SJCRH30 (cell line): ENCODE measurements at places on chromosomes 1 and 21.
A peak's percentile ranks its signal among the peaks of the same experiment; 100 is the strongest.

GRCh38 chr1:171576144-171576543 lies 45.9 kb upstream of the MYOCOS start:
- DNase-seq: no peak

- DNase-seq: no peak
Measured at GRCh38 chr1:7684132-7684531, 87.0 kb upstream of the VAMP3 start.

- DNase-seq: no peak
Measured at GRCh38 chr1:161273402-161273801, 14.9 kb downstream of the PCP4L1 start.

DNA sequence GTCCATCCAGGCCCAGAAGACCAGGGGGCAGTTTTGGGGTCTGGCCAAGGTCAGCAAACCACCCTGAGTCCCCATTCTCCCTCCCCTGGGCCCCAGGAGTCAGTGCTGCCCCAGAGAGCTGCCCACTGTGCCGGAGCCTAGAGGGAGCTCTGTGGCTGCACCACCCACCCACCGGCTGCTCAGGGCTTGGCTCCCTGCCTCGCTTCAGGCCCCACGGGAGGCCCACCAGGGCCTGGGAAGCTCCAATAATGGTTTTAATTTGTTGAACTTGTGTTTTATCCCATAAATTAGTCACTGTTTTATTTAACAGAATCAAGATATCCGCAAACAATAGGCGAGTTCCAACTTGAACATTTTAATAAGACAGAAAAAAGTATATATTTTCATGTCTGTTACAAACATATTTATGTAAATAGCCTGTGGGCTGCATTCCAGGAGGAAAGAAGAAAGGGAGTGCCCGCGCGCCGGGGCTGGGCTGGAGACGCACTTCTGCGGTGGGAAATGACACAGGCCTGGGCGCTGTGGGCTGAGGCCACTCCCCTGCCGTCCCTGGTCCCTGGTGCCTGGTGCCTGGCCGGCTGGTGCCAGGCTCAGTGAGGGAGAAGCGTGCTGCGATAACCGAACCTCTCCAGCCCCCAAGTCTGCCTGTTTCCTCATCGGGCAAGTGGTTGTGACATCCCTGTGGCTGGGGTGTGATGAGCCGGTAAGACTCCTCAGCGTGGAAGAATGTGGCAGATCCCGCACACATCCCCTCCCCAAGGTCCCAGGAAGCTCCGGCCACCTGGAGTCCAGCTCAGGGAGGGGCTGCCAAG lies 160.5 kb downstream of the PEX14 start:
- peak; percentile 67 for DNase-seq
